ENCODE measurements at places on chromosomes 11 and 22.

GRCh38 chr22:24592058-24592850, 619 bp downstream of the LRRC75B start:
- DNase-seq, result no peak

DNA sequence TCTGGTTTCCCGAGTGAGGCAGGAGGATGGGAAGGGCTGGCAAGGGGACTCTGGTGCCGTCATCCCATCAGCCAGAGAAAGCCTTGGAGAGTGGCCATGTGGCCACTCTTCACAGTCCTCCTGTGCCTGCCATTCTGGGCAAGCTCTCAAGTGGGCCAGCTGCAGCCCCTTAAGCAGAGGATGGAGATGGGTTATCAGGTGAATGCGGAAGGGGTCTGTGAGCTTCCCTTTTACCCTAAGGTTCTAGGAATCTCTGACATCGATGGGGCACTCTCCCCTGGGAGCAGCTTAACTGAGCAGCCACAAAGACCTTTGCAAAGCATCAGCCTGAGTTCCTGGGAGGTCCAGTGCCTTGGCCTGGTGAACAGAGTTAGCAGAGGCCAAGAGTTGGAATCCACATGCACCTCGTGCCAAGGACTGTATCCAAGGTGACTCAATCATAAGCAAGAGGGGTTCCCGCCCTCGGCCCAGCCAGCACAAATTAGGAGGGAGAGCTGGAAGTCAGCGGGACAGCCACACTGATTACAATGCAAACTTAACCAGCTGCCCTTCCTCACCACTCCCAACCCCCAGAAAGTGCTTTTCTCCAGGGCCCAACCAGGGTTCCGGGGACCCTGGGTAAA, 193.6 kb downstream of the BUD13 start:
- no peak for DNase-seq

- DNase-seq, result no peak
Observed at GRCh38 chr22:39943953-39944872, 16.0 kb upstream of the TMA7B start.

- no peak for DNase-seq
Observed at GRCh38 chr11:119157063-119157462, 8.2 kb downstream of the ABCG4 start.

DNA sequence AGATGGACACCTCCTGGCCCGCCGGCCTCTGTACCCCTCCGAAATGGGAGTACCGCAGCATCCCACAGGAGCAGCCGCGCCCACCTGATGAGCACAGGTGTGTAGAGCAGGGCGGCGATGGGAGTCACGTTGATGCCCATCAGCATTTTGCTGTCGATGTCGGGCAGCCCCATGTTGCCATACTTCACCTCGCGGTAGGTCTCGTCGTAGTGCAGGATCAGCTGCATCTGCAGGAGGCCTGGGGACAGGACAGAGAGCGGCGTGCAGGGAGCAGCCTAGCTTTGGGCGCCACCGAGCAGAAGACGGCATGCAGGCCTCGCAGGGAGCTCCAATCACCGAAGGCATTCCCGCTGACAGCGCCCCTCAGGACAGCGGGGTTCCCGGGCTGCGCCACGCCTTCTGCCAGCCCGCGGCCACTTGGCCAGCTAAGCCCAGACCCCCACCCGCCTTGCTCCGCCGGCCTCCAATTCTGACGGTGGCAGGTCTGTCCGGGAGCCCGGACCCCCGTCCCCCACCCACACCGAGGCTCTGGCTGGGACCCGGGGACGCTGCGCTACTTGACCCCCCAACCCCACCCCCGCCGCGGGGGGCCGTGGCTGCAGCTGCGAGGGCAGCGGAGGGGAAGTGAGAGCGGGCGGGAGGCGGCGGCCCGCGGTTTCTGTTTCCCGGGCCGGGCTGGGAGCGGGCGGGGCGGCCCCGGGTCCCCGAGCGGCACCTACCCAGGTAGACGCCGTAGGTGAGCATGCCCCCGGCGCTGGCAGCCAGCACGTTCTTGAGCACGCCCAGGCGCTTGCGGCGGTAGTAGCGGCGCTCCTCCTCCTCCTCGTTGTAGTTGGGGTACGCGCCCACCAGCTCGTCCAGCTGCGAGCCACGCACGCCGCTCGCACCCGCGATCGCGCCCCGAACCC, 705 bp downstream of the UNC93B1 start:
- DNase-seq, result peak; percentile 18

DNA sequence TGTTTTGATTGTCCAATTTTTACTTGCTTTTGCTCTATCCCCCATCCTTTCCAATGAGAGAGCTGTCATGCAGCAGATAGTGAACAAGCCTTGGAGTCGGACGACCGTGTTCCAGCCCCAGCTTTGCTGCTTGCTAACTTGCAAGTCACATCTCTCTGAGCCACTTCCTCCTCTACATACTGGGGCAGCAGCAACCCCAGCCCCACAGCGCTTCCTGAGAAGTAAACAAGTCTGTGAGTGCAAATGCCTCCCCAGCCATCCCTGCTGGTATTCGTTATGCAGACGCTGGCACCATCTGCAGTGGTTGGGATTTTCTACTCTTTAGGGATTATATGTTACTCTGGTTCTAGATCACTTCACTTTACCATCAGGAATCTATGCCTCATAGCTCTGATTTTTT, 35.0 kb downstream of the TPBGL start:
- no peak for DNase-seq

DNA sequence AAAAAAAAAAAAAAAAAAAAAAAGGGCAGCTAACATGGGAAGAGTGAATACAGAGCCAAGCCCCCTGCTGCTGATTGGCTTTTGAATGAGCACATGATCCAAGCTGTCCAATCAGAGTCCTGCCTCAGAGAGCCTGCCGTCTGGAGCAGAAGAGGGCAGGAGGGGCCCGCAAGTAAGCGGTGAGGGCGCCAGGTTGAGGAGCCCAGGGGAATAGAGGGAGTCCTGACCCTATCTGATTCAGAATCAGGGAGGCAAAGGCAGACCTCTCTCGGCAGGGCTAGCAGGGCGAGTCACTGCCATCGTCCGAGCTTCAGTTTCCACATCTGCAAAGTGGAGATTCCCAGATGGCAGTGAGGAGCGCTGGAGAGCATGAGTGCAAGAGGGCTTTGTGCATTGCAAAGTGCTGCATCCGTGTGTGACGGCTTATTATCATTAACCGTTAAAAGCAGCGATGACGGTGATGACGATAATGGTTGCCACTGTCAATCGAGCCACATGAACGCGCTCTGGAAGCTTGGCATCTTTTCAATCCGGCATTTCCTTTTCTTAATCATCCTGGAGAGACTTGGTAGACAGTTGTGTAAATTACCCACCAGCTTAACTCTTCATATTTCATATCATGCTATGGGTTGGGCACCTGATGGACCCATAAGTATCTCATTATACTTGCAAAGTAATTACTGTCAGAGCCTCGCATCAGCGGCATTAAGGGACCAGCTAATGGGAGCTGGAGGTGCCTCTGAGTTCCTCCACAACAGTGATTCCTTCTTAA, 68.6 kb upstream of the ATXN10 start:
- no peak for DNase-seq

DNA sequence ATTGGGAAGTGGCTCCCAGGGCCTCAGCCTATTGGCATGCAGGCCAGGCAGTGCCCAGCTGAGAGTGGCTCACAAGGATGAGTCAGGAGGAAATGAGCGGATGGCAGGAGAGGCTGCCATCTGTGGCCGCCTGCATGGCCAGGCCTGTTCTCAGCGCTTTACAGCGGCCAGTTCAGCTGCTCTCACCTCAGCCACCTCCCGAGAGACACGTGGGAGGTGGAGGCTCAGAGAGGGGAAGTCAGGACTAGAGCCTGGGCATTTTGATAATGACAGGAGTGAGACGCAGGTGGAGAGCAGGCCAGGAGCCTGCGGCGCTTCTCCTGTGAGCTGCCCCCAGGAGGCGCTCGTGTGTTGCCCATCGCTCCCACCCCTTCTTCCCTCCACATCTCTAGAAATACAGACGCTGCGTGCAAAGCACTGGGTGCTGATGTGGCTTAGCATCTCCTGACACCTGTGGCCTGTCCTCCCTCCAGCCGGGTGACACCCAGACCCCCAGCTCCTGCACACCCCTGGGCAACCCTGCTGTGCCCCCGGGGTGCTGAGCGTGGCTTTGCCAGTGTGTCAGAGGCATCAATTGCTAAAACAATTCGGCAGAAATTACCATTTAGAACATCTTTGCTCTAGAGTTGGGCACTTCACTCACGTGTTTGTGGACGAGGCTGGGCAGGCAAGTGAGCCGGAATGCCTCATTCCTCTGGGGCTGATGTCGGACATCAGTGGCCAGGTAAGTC, 21.4 kb upstream of the PANX2 start:
- DNase-seq, result peak; percentile 30

- no peak for DNase-seq
Observed at GRCh38 chr11:3949125-3949524, 93.7 kb downstream of the STIM1 start.

DNA sequence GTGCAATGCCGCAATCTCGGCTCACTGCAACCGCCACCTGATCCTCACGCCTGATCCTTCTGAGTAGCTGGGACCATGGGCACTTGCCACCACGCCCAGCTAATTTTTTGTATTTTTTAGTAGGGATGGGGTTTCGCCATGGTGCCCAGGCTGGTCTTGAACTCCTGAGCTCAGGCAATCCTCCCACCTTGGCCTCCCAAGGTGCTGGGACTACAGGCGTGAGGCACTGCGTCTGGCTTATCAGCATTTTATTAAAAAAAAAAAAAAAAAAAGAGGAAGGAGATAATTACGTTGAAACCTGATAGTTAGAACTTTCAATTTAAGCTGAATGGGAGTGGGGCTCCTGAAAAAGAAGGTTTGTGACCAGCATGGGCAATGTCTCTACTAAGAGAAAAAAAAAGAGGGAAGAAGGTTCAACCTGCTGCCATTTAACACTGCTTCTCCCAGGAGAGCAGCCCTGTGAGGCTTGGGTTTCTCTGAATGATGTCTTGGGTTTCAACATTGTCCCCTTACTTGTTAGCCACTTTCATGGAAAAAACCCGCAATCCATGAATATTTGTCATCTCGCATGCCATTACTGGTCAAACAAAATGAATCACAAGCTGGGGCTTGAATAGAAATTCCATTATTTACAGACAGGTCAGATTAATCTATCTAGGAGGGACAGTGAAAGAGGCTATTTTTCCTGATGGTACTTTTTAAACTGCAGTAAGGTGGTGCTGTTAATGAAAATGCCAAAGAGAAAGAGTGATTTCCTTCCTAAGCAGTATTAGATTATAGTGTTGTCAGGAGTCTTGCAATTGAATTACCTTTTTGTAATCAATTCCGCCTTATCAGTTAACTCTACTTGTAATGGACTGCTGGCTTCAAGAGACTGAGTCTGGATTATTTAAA, 72.5 kb downstream of the PACS1 start:
- no peak for DNase-seq

- DNase-seq, result no peak
Observed at GRCh38 chr11:47408598-47409439, 429 bp downstream of the SLC39A13 start.

- DNase-seq, result no peak
Observed at GRCh38 chr11:128970598-128971190, 28.0 kb upstream of the TP53AIP1 start.

GRCh38 chr11:75849894-75850293, 34.9 kb downstream of the UVRAG start:
- DNase-seq, result no peak

DNA sequence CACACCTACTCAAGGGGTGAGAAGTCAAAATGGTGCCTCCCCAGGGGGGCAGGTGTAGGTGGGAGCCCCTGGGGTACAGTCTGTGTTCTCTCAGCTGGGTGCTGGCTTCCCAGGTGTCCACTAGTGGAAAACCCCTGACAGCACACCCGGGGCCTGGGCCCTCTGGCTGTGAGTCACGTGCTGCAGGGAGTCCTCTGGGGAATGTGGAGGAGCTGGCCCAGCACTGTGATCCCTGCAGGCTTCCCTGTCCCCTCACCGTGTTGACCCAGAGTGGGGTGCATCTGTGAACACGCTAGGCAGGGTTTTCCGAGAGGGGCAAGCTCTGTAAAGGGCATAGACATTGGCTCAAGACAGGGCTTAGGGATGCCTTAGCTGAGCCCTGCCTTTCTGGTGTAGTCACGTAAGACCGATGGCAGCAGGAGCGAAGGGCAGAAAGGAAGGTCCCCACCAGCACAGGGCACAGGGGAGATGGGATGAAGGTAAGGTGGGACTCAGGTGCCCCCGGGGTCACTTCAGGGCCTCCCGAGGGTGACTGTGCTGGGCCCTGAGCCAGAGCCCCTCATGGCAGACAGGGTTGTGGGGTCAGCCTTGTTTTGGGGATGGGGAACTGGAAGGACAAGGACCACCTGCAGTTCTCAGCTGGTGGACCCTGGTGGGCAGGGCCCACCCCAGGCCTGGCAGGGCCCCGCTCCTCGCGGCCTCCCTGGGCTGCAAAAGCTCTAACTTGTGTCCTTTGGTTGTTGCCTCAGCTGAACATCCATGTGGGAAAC, 14.1 kb downstream of the DERL3 start:
- DNase-seq, result no peak

DNA sequence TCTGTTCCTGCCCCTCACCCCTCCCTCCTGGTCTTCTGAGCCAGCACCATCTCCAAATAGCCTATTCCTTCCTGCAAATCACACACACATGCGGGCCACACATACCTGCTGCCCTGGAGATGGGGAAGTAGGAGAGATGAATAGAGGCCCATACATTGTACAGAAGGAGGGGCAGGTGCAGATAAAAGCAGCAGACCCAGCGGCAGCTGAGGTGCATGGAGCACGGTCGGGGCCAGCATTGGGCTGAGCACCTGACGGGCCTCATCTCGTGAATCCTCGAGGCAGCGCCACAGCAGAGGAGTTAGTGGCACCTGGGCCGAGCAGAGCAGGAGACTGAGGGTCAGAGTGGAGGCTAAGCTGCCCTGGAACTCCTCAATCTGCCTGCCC, 941.8 kb downstream of the BRD1 start:
- peak; percentile 57 for DNase-seq

DNA sequence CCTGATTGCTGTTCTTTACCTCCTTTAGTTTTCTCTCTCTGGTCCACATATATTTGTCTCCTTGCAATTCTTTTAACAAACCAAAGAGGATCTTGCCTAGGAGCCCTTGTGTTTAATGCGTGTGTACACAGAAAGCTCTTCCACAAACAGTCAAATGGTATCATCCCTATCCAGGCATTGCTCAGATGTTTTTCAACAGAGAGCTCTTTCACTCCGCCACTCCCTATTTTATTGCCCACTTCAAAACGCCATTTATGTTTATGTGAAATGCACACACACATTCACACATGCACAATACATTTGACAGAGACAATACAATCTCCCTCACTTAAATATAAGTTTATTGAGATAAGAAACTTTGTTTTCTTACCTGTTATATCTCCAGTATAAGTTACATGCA, 4.7 kb downstream of the OR5AP2 start:
- DNase-seq, result no peak
